Stimulated activated CD8-positive, alpha-beta memory T cell treated with anti-CD3 and anti-CD28 coated beads, Interleukin-15, amount 100 ng/mL, for 24 hours (primary cell): ENCODE measurements at places on chromosomes 6 and 20.

DNA sequence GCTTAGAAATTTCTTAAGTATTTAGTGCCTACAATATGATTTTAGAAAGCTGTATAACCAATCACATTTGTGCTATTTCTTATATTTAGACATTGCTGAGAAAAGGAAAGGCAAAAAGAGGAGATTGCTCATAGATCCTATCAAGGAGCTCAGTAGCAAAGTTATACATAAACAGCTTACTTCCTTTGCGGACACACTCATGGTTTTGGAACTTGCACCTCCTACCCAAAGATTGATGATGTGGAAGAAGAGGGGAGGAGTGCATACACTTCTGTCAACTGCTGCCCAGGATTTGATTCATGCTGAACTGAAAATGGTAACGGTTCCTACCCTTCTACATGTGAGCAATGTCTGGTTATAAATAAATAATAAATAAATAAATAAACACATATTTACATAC, 16.7 kb downstream of the RAD21L1 start:
- no peak for DNase-seq

DNA sequence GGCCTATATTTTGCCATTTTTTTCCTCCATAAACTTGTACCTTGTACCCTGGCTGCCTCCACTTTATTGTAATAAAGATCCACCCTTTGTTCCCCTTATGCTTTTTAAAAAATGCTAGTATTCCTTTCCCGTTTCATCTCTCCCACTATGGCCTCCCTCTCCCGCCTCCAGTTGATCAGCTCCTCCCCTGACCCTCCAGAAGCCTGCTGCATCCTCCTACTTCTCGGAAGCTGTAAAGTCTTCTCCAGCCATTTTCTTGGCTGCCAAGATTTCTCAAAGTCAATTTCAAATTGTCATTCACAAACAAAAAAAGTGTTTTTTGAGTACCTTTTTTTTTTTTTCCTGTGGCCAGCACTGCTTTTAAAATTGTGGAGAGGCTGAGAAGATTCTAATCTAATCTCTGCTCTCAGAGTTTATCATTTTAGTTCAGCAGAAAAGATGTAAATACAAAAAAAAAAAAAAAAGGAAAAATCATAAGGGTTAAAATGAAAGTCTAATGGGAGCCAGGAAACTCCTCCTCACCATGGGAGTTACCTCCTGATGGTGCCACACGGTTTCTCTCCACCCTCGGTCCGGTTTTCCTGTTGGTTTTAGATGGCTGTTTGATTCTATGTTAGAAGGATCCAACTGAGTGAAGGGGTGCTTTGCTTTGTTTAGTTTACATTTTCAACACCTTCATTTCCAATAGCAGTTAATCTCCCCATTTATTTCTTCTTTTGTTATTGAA, 103.0 kb upstream of the KCNK16 start:
- no peak for DNase-seq

GRCh38 chr6:152117156-152118133, 310.0 kb downstream of the ESR1 start:
- DNase-seq = no peak

GRCh38 chr20:48731536-48731935, 96.3 kb downstream of the PREX1 start:
- no peak for DNase-seq

GRCh38 chr20:52913650-52914387, 58.3 kb upstream of the TSHZ2 start:
- no peak for DNase-seq

- no peak for DNase-seq
These were observed 143.3 kb downstream of the KHDC1L start for GRCh38 chr6:73081955-73082354.

DNA sequence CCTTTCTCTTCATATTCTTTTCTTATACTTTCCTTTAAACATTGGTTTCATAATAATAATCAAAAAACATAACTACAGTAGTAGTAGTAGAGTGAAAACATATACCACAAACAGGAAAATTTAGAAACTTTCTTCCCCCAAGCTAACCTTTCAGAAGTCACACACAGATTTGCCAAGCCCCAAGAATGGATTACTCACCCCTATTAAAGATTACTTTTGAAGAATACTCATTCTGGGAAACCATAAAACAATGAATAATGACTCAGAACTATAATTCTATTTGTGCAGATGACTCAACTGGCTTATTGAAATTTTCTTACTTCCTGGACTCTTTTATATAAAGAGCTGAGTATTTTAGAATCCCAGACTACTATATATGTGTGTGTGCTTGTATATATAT, 119.4 kb upstream of the GJE1 start:
- DNase-seq = no peak

DNA sequence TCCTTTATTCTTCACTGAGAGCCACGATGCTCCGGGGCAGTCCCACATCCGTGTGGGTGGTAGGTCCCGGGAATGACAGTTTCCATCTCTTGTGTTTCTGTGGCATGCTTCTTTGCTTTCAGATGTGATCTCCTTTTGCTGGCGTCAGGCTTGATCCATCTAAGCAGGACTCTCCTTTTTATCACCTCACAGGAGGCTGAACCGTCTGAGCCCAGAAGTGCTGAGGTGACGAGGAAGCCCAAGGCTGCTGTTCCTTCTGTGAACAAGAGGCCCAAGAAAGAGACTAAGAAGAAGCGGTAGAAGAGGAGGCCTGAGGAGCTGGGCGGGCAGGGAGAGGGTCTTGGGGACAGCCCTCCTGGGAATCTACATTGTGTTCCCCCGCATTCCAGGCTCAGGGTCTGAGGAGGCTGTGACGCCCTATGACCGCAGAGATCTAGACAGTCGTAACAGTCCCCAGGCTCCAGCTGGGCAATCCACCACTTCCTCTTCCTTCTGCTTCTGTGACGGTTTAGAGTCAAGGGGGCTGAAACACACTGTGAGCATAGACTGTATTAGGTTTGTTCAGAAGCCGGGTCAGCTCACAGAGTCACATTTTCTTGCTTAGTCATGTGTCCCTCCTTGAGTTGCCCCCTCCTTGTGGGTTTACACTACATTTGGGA, 26.8 kb downstream of the MANBAL start:
- no peak for DNase-seq

DNA sequence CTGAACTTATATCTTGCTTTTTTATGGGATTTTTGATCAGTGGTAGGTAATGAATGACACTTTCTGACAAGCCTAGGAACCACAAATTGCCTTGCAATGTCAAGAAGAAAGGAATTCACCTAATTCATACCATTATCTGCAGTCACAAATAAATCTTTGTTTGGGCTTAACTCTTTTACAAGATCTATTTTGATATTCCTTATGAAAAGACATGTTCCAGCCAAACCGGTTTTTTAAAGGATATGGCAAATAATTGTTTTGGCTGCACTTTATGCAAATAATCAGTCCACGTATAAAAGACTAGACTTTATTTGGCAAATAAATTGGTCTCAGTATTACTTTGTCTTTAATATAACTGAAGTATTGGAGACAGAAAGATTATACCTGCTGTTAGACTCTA, 771.7 kb upstream of the ADGRB3 start:
- DNase-seq = no peak

GRCh38 chr6:14254505-14254904, 136.9 kb downstream of the CD83 start:
- DNase-seq = no peak

DNA sequence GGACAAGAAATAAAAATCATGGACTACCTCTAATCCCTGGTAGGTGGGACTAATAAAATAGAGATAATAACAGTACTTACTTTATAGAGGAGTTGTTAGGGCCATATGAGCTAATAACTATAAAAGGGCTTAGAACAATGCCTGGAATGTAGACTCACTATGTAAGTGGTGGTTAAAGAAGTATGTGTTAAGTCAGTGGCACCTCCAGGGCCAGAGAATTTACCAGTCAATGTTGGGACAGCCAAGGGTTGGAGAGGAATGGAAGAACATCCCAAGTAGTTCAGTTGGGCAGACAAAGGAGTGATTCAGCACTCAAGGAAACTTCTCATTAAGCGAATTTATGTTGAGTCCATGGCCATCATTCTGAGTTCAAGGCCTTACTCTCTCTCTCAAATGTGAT, 116.8 kb downstream of the OTOR start:
- DNase-seq = no peak

DNA sequence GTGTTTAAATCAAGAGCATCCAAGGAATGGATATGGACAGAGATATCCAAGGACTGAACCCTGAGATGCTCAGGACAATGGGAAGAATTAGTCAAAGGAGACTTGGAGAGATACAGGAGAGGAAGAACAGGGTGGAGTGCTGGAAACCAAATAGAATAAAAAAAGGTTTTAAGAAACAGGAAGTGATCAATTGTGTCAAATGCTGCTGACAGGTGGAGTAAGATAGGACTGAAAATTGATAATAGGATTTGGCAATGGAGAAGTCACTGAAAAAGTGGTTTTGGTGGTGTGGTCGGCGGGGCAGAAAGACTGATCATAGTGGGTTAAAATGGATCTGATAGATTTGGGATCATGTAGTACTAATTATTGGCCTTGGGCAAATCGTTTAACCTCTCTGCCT, 37.9 kb upstream of the PNRC1 start:
- no peak for DNase-seq

GRCh38 chr20:63966944-63967322, 2.8 kb downstream of the ZNF512B start:
- no peak for DNase-seq

GRCh38 chr20:20205862-20206236, 153.5 kb downstream of the CFAP61 start:
- DNase-seq = no peak

- DNase-seq = no peak
These were observed 2.4 kb downstream of the MARCKS start for GRCh38 chr6:113859349-113860180.

GRCh38 chr20:63446216-63447024, 26.0 kb downstream of the KCNQ2 start:
- no peak for DNase-seq

GRCh38 chr6:97040355-97040860, 115.9 kb downstream of the KLHL32 start:
- DNase-seq = no peak

DNA sequence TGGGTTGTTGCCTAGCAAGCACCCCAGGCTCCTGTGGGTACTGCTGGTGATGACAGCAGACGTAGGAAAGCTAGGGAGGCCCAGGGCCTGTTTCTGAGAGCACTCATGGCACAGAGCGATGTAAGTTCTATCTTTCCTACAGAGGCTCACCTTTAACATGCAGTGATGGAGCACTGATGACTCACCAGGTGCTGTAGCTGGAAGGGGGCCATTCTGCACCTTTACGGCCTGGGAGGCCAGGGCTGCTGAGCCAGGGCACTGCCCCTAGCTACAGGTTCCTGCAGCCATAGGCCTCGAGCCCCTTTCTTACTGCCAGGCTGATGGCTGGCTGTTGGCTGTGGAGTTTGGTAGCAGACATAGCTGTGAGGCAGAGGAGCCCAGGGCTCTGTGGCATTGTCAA, 31.1 kb upstream of the GPR6 start:
- no peak for DNase-seq

GRCh38 chr6:162337412-162337811, 390.2 kb downstream of the PRKN start:
- DNase-seq = no peak

DNA sequence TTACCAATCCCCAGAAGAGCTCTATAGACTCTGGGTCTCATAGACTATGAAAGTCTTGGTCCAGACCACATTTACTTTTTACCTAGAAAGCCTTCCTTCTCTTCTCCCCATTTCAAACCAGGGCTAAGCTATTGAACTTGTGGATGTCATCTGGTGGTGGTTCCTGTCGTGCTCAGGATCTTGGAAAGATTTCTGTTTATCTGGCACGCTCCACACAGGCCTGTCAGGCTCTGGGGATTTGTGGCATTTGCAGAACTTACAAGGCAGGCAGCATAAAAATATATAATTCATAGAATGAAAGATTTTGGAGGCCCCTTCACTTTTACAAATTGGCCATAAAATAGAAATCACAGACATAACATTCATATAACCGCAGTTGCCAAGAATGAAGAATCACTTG, 188.1 kb downstream of the UST start:
- DNase-seq = no peak

DNA sequence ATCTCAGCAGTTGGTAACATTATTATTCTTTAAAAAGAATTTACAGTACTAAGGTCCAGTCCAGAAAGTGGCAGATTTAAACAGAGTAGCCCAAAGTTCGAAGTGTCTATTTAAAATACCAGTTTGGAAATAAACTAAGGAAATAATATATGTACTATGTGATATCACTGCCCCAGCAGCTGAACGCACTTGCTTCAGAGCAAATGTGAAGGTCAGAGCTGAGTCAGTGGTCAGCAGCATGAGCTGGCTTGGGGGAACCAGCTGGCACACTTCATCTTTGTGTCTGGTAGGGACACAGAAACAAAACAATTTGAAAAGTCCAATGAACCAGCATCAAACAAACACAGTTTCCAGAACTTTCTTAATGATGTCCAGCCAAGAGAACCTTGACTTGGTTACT, 15.4 kb downstream of the TMEM14B start:
- DNase-seq = no peak

GRCh38 chr6:147949981-147950622, 392.5 kb upstream of the SASH1 start:
- DNase-seq = no peak

DNA sequence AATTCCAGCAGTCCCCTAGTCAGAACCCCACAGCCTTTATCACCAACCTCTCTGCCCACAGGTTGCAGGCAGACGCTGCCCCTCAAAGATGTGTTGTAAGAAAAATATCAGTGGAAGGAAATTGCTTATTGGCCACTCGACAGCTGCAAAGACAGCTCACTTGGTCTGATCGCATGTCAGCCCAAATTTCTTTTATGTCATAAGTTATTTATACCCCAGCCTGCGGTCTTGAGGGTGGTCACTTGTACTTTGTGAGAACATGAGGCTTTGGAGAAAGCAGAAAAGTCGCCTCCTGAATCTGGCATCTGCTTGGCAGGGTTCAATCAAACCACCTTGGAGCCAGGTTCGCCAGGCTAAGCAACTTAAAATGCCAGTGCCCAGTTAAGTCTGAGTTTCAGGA, 236.5 kb upstream of the CDH4 start:
- no peak for DNase-seq

- no peak for DNase-seq
These were observed 16.6 kb downstream of the SMOC2 start for GRCh38 chr6:168457653-168457934.

- DNase-seq = no peak
These were observed 25.8 kb upstream of the TNFRSF21 start for GRCh38 chr6:47335466-47335865.

DNA sequence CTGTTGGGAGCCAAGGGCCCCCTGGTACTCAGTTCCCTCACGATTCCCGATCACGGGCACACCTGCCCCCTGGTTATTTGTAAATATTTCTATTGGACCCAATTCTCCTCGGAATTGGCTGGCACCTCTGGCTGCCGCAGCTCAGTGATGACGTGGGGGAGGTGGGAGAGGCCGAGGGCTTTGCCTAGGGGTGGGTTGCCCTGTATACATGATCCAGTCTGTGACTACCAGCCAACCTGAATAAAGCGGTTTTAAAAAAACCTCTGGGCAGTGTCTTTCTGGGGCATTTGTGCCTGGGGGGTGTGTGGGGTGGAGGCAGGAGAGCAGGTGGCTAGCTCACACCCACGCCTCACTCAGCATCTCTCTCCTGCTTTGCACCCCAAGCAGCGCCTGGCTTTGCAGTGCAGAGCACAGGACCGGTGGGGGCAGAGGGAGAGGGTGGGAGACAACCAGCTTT, 42.2 kb downstream of the VSTM2L start:
- no peak for DNase-seq

- no peak for DNase-seq
These were observed 60.1 kb downstream of the FBXO5 start for GRCh38 chr6:152922706-152923105.
